ENCODE measurements at places on chromosomes 12 and 14.

- peak; percentile 69 for DNase-seq
Measured at GRCh38 chr14:78933948-78934524, 763.9 kb downstream of the NRXN3 start.

GRCh38 chr14:56310643-56311042 is 192.4 kb downstream of the PELI2 start:
- peak; percentile 62 for DNase-seq

DNA sequence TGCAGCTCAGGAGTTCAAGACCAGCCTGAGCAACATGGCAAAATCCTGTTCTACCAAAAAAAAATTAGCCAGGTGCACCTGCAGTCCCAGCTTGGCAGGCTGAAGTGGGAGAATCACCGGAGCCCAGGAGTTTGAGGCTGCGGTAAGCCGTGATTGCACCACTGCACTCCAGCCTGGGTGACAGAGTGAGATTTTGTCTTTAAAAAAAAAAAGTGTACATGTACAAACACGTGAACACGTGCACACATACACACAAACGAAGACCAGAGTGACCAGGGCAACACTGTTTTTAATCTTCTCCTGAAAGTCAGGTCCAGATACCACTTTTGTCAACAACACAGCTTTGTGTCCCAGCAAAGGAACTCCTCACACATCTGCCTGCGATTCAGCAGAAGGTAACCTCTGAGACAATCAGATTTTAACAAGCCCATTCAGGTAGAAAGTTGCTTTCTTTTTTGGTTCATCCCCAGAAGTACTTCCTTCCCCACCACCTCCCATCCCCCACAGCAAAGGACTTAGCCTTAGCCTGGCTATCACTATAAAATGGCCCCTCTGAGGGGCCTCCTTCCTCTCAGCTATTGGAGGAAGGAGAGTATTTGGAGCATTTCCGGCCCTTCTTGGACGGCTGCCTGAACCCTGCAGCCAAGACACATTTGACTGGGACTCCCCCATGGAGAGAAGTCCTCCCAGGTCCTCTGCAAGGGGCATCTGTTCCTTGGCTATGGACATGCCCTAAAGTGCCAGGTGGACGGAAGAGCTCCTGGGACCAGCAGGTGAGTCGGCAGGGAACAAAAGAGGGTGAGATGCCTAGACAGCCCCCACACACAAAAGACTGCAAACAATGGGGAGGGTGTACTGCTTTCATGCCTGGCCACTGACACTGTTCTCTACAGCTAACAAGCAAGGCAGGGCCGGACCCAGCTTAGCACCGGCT is 9.8 kb downstream of the CTDSP2 start:
- DNase-seq = peak; percentile 92

- peak; percentile 80 for DNase-seq
Measured at GRCh38 chr14:24392325-24393091, 6.3 kb upstream of the NYNRIN start.

DNA sequence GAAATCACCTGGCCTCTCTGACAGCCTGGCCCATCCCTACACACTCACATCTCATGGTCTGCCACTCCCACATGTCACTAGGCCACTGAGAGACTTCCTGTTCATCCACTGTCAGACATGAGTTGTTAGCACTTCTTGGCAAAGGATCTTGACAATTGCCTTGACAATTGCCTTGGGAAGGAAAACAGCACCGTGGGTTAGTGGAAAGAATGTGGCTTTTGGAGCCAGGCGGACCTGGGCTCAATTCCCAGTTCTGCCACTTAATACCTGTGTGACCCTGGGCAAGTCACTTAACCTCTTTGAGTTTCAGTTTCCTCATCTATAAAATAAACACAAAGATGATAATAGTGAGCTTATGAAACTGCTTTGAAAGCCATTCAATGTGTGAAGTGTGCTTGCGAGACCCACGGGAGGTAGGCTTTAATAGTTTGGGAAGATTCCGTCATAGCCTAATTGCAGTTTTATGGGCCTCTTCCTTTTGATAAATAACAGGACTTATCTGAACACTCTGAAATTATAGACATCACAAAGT is 250.4 kb downstream of the C12orf75 start:
- DNase-seq = no peak

GRCh38 chr14:94346841-94347240 is 23.7 kb upstream of the SERPINA6 start:
- no peak for DNase-seq

GRCh38 chr12:95633732-95634465 is 82.6 kb upstream of the USP44 start:
- DNase-seq = peak; percentile 15

- DNase-seq = peak; percentile 86
Measured at GRCh38 chr14:68795597-68796417, 2.9 kb upstream of the ZFP36L1 start.

DNA sequence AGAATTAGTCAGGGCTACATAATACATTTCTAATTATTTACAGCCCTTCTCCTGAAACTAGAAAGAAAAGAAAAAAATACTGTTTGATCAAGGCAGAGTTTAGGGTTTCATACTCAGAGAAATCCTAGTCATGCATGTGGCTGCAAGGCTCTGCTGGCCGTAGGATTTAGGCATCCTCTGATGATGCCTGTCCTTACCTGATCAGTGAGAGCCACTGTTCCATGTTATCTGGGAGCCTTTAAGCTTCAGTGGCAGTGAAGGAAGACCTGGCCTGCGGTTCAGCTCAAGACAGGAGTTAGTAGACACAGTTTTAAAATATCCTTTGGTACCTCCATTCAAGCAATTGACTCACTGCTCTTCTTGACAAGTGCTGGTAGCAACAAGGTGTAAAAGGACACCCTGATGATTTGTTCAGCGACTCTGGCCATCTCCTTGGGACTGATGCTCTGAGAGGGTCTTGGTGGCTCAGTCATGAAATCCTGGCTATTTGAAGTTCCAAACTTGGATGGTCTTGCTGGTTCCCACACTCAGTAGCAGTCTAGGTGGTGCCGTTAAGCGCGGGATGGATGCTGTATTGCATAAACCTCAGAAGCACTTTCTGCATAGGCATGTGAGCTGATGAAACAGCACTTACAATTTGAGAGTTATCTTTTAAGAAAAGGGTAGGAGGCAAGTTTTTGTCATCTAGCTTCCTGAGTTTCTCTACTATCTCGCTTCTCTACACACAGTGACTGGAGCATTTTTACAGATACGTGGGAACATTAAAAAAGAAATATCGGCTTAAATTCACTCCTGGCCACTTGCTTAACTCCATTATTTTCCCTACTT is 162.0 kb downstream of the SAMD4A start:
- peak; percentile 36 for DNase-seq

DNA sequence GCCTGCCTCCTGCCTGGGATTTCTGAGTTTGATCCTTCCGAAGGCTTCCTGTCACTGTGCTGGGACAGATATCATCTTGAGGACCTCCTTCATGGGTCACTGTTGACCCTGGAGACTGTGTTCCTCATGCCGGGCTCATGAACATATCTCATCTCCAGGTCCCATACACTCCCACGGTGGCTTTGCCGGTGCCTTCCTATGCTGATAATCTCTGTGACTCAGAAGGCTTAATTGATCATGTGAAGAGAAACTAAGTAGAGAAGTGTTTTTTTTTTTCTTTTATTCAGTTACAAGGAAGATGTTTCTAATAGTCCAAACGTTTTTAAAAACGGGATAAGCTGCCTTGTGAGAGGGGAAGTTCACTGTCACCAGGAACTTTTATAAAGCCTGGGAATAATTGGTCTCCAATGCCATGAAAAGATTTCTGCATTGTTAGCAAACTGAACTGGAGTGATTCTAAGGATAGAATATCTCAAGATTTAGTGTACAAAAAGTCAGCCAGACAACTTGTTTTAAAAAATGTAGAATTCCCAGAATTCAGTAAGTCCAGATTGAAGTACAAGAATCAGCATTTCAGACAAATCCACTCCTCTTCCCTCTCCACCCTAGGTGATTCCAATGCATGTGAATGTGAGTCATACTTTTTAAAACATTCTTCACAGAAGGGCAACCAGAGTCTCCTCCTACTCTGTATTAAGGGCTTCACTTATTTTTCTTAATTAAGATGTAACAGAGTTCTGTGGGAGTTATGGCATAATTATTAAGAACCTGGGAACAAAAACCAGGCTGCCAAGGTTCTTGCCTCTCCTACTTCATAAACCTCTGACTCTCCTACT is 139.8 kb upstream of the LGR5 start:
- peak; percentile 30 for DNase-seq

- DNase-seq = no peak
Measured at GRCh38 chr14:101739446-101740141, 21.9 kb upstream of the PPP2R5C start.

GRCh38 chr12:118465706-118466105 is 89.4 kb downstream of the SUDS3 start:
- DNase-seq = no peak

DNA sequence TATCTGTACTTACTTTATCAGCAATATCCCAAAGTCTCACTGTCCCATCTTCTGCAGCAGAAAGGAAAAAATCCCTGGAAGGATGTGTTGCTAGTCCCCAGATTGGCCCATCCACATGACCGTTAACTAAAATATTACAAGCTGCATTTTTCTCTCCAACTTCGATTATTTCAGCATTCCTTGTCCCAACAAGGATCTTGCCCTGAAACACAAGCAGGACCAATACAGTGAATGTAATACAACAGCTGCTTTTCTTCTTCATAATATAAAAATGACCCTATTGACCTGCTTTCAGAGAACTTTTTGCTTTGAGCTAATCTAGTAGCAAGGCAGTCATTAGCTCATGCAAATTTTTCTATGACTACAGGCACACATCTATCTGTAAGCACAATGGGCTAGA is 58.3 kb downstream of the ZC3H14 start:
- no peak for DNase-seq

GRCh38 chr12:106595268-106595667 is 12.5 kb downstream of the RFX4 start:
- DNase-seq = no peak

- DNase-seq = no peak
Measured at GRCh38 chr14:56099081-56099797, 19.0 kb upstream of the PELI2 start.

DNA sequence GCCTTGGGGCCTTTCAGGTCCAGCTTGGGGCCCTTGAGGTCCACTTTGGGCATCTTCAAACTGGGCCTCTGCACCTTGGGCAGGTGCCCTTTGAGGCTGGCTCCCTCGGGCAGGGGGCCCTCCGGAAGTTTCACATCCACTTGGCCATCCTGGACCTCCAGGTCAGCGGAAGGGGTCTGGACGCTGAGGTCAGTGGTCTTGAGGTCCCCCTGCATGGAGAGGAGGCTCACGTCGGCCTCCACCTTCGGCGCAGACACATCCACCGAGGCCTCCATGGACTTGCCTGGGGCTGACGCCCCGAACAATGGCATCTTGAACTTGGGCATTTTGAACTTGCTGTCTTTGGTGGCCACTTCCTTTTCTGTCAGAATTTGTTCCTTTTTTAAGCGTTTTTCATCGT is 25.1 kb downstream of the AHNAK2 start:
- DNase-seq = no peak

GRCh38 chr14:96494331-96494730 is 7.9 kb upstream of the PAPOLA start:
- DNase-seq = no peak
